ENCODE measurements at places on chromosomes 5 and 9.

DNA sequence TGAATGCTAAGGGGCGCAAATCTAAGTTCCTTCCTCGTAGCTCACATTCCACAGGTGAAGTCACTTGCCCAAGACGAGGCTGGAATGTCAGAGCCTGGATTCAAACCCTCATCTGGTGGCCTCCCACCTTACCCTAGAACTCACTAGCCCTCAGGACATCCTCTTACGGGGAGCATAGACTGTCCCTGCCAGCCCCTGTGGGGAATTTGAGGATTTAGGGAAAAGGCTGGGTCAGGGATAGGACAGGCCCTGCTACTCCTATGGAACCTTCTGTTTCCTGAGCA, 45.0 kb downstream of the IRF1 start:
- DNase-seq, result no peak

GRCh38 chr9:115043632-115044031, 74.3 kb downstream of the TNC start:
- DNase-seq, result no peak

- no peak for DNase-seq
Observed at GRCh38 chr9:71003346-71003745, 118.1 kb downstream of the TRPM3 start.

- DNase-seq, result no peak
Observed at GRCh38 chr9:8095672-8096086, 296.1 kb upstream of the DMAC1 start.

DNA sequence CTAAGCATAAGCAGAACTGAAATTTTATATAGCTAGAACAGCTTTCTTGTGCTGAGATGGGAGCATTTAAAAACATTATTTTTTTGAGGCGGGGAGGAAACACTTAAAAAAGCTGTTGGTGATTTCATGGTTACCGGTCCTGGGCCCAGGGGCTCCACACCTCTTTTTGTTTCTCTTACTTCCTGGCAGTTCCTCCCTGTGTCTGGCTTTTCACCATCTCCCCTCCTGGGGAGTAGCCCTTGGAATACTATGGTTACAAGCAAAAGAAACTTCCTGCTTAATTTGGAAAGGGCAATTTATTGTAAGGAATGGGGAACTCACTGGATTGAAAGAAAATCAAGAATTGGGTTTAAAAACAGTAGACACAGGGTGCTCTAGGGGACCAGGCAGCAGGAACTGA, 105.1 kb downstream of the SLC24A2 start:
- DNase-seq, result no peak

- DNase-seq, result no peak
Observed at GRCh38 chr9:132853482-132853881, 24.6 kb downstream of the AK8 start.

DNA sequence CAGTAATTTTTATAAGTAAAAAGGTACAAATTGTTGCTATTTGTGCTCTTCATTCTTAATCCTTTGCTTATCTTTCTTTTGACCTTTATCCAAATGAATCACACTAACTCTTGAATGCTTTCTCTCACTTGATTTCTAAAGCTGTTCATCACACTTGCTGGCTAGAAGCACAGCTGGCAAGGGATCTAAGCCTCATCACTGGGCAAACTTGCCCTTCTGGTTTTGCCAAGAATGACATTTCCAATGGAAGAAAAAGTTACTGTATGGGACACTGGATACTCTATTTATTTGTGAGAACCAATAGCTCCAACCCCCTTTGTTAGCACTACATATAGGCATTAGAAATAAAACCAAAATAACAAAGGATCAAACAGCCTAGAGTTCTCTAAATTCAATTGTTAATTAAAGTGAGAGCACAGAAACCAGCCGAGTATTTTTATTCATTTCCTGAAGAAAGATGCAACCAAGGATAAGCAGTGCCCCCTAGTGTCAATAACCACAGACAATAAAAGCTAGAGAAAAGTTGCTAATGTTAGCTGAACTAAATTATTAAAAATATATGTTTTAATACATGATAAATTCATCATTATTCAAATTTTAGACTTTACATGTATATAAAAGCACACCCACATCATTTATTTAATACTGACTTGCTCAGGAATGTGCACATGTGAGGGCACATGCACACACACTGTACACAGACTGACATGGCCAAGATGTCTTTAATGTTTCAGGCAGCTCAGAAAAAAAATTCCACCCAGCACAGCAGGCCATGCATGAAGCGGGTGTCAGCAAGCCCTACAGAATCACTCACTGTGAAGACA, 59.8 kb upstream of the POU5F2 start:
- peak; percentile 58 for DNase-seq

DNA sequence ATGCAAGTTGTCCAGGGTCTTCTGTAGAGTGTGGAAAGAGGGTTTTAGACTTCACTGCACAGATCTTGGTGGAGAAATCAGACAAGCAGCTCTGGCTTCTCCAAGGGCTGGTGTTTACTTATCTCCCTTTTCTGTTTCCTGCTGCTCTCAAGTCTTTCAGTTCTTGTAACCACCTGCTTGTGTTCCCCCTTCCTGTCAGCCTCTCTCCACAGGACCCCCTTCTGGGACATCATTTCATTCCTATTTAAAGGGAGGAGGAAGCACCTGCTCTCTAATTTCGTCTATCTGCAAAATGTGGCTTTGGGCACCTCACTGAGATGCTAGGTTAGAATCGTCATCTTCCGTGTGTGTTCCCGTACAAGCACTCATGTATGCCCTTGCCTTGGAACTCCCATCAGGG, 636.2 kb downstream of the MTRR start:
- DNase-seq, result no peak

- DNase-seq, result no peak
Observed at GRCh38 chr5:151741678-151742423, 16.6 kb downstream of the ATOX1 start.

GRCh38 chr5:175214152-175214551, 229.8 kb downstream of the DRD1 start:
- DNase-seq, result no peak

GRCh38 chr5:13477118-13477737, 467.3 kb downstream of the DNAH5 start:
- no peak for DNase-seq

- DNase-seq, result no peak
Observed at GRCh38 chr9:133897675-133898074, 94.4 kb downstream of the VAV2 start.

GRCh38 chr9:125985998-125986655, 239.0 kb downstream of the PBX3 start:
- no peak for DNase-seq

GRCh38 chr9:114002271-114002985, 75.7 kb downstream of the AMBP start:
- DNase-seq, result no peak

GRCh38 chr9:129472651-129473102, 148.2 kb downstream of the C9orf50 start:
- DNase-seq, result no peak

DNA sequence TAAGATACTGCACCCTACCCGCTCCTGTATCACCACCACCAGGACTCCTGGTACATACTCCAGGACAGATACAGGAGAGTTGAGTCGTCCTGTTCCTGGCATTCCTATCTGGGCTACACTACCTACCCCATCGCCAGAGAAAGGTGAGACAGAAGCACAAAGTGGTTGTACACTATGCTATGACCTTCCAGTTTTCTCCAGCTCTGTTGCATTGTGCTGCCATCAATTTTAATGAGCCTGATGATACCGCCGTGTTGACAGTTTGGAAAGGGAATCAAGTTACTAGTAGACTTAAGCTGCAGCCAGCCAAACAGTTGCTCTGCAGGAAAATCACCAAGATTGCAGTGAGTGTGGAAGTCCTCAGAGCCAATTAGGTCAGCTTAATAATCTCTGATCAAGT, 35.2 kb downstream of the ANP32B start:
- DNase-seq, result no peak

GRCh38 chr9:899440-900184, 58.1 kb downstream of the DMRT1 start:
- DNase-seq, result no peak

- no peak for DNase-seq
Observed at GRCh38 chr5:7418276-7418675, 22.3 kb downstream of the ADCY2 start.

GRCh38 chr5:88276378-88276777, 7.7 kb upstream of the TMEM161B start:
- DNase-seq, result no peak

DNA sequence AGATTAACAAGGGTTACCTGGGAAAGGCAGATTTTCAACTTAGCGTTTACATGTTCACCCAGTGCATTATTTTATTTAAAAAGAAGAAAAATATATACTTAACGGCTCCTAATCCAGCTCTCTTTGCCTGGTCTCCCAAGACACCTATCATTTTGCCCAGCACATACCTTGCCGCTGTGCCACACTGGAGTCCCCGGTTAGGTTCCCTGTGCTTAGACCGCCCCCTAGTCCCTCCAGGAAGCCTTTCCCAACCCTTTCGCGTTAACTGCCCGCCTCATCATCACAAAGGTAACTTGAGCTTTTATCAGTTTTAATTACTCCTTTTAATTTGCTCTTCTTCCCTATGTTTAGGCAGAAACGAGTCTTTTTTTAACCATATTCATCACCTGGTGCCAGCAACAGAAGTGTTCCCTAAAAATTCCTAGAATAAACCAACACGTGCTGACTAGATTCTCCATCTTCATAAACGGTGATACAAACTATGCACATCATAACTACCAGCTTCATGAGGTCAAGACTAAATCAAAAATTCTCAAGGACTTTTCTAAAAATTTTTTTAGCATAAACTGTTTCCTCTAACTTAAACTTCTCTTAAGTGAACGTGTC, 19.7 kb downstream of the DNAJA1 start:
- DNase-seq, result no peak

- no peak for DNase-seq
Observed at GRCh38 chr5:178392386-178392785, 159.8 kb upstream of the PHYKPL start.
